ENCODE measurements at places on chromosomes 5 and 9. TPM values are rescaled to one million over a fixed set of nuclear protein-coding genes. Genes with fewer than 3 reads are reported as not detected.

SAP30L gene
- 39.2 TPM for total RNA-seq

DOK3 gene
- total RNA-seq = not detected

IGIP gene
- 1.4 TPM for total RNA-seq

RNF130 gene
- total RNA-seq = 92.1 TPM

SIT1 gene
- total RNA-seq = 1.4 TPM

TIGD6 gene
- 4.9 TPM for total RNA-seq

PCDHA12 gene
- not detected for total RNA-seq

ANKRD31 gene
- total RNA-seq = not detected

TRIM52 gene
- 5.8 TPM for total RNA-seq

RAB24 gene
- 61.3 TPM for total RNA-seq

SMIM33 gene
- total RNA-seq = not detected

MEIKIN gene
- not detected for total RNA-seq

GRAMD2B gene
- 6.2 TPM for total RNA-seq

SOWAHA gene
- total RNA-seq = not detected

AK8 gene
- total RNA-seq = 1.9 TPM

PRLR gene
- 3.5 TPM for total RNA-seq

MXD3 gene
- total RNA-seq = 53.3 TPM

ADAMTS13 gene
- total RNA-seq = 1.1 TPM

DOCK8 gene
- total RNA-seq = 5.9 TPM

ITK gene
- total RNA-seq = not detected

RNF183 gene
- total RNA-seq = not detected

TMEM252 gene
- not detected for total RNA-seq

CKMT2 gene
- total RNA-seq = not detected

PTPN3 gene
- total RNA-seq = 2.8 TPM

NNT gene
- 39.0 TPM for total RNA-seq

CDHR2 gene
- total RNA-seq = not detected

EIF4E1B gene
- not detected for total RNA-seq

CENPP gene
- 16.2 TPM for total RNA-seq

SLC24A2 gene
- total RNA-seq = not detected

PPP6C gene
- total RNA-seq = 17.0 TPM

CDX1 gene
- total RNA-seq = not detected

WWC1 gene
- total RNA-seq = 15.9 TPM

LRRC19 gene
- total RNA-seq = not detected

Measured in MG63 (cell line).